ENCODE measurements at places on chromosomes 5 and 9.

DNA sequence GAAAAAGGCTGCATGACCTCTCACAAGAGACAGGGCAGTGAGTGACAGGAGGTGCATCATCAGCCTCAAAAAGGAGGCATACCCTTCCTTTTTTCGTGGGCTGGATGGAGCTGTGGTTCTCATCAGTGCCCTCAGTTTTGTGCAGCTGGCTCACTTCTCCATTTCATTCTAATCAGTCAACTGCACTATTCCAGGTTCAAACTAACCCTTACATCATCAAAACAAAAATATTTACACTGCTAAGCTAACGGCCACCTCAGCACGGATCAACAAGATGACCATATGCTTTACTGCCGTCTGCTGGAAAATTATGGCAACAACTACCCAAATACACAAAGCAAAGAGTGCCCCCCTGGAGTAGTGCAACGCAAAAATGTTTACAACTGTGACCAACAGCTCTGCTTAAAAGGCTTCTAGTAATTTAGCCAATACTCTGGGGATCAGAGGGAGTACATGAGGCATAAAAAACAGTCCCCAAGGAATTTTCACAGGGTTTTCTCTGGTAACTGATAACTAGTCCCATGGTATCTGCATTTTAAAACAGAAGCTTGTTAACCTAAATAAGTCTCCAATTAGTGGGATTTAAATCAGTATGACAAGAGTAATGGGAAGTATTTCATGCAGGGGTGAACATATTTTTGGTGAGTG lies 10.8 kb downstream of the KCNV2 start:
- no peak for DNase-seq

DNA sequence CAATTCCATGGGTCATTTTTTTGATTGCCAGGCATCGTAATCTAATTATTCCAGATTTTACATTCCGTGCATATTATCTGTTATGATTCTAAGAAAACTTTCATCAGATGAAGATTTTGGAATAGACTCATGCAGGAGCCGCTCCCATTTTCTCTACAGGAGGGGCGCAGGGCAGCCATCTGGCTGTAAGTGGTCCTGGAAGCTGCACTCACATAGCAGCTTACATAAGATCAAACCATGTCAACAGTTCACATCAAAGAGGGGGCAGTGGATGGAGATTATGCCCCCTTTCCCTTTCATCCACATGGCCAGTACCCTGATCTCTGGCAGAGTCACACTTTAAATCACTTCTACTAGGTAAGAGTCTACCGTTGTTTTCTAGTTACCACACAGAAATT lies 73.3 kb upstream of the PCA3 start:
- no peak for DNase-seq

GRCh38 chr5:54885636-54886035 lies 99.8 kb downstream of the ESM1 start:
- DNase-seq = no peak

GRCh38 chr9:135716045-135716444 lies 14.1 kb downstream of the KCNT1 start:
- DNase-seq = no peak

GRCh38 chr9:95091601-95092261 lies 225.8 kb downstream of the FANCC start:
- DNase-seq = no peak

- no peak for DNase-seq
Observed at GRCh38 chr5:167720259-167720658, 571.2 kb upstream of the WWC1 start.

DNA sequence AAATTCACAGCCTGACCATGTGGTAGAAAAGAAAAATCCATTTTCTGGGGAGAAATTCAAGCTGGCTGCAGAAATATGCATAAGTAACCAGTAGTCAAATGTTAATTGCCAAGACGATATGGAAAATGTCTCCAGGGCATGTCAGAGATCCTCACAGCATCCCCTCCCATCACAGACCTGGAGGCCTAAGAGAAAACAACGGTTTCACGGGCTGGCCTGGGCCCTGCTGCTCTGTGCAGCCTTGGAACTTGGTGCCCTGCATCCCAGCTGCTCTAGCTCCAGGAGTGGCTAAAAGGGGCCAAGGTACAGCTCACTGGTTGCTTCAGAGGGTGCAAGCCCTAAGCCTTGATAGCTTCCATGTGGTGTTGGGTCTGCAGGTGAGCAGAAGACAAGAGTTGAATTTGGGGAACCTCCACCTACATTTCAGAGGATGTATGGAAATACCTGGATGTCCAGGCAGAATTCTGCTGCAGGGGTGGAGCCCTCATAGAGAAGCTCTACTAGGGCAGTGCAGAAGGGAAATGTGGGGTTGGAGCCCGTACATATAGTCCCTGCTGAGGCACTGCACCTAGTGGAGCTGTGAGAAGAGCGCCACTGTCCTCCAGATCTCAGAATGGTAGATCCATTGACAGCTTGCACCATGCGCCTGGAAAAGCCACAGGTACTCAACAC lies 49.7 kb downstream of the PTBP3 start:
- no peak for DNase-seq

DNA sequence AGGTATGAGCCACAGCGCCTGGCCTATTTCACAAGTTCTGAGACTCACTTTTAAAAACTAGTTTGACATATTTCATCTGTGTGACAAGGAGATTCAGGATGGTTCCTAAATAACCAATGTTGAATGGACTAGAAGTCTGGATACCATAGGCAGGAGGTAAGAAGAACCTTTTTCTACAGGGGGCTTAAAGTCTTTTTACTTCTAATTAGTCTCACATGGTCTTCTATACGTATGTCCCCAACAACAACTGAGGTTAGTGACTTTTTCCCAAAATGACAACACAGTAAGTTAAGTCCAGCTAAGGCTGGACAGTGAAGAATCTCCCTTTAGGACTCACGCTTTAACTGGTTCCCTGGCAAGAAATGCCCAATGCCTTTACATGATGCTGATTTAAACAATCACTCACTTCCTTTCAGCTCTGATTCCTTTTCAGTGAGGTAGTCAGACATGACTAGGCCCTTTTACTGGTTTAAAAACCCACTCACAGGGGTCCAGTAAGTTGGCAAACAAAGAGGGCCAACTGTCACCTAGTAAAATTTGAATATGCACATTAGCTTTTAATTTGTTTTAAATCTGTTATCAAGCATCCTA lies 12.1 kb upstream of the HAUS6 start:
- no peak for DNase-seq

- no peak for DNase-seq
Observed at GRCh38 chr5:34959323-34959722, 30.0 kb downstream of the DNAJC21 start.

DNA sequence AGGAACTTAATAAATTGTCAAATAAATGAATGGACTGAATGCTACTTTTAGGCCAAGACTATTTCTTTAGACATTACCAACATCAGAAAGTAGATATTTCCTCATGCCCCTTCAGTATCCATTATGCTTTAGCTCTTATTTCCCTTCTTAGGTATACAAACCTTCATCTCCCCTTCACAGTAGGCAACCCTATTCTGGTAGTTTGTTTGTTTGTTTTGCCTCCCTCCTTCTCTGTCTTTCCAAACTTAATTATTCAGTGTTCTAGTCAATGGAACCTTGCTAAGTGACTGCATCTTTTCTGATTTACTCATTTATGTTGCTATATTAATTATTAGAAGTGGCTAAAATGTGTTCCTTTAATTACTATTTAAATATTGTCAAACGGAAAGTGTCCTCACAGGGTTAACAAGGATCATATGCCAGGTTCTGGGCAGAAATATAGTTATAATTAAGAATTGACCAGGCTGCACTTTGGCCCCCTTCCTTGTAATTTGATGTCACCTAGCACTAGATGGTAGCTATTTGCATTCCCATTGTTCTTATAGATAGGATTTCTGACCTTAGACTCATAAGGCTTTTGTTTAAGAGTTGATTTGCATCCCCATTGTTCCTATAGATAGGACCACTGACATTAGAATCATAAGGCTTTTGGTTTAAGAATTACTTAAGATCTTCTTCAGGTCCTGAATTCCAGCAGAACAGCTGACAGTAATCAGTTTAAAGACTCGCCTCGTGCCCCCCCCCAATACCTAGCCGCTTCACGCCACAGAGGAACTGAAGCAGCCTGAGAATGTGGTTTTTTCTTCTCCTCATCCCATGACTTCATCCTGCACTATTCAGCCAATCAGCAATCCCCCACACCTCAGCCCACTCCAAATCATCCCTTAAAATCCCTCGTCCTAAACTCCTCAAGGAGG lies 84.4 kb upstream of the NUDT12 start:
- no peak for DNase-seq

DNA sequence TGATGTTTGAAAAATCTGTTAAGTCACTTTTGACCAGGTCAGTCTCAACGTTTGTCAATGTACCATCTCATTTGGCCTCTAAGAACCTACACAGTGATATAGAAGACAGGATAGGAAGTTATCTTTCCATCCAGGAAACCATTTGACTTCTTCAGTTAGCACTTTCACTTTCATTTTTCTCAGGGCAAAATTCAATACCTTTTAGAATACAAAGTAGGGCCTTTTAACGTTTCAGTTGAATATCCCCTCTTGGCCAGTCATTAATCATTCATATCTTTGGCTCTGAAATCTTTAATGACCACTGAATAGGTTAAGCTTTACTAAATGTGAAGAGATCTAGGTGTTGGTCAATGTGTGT lies 101.1 kb upstream of the GNAQ start:
- DNase-seq = no peak

GRCh38 chr5:4205398-4205797 lies 609.8 kb downstream of the IRX1 start:
- DNase-seq = no peak

GRCh38 chr5:166349046-166349445 lies 1942.4 kb upstream of the WWC1 start:
- DNase-seq = no peak

- no peak for DNase-seq
Observed at GRCh38 chr5:122311961-122312590, at the start of gene SNCAIP. Gene SNCAIP, plus strand, starts transcription at chr5:122312237. Its CDS starts 78,898 bp downstream, at chr5:122391135.

GRCh38 chr5:78667461-78668103 lies 19.0 kb upstream of the LHFPL2 start:
- DNase-seq = no peak

- DNase-seq = no peak
Observed at GRCh38 chr5:50653946-50654345, 12.5 kb upstream of the PARP8 start.

- DNase-seq = no peak
Observed at GRCh38 chr9:108443019-108443633, 412.7 kb downstream of the ACTL7B start.

DNA sequence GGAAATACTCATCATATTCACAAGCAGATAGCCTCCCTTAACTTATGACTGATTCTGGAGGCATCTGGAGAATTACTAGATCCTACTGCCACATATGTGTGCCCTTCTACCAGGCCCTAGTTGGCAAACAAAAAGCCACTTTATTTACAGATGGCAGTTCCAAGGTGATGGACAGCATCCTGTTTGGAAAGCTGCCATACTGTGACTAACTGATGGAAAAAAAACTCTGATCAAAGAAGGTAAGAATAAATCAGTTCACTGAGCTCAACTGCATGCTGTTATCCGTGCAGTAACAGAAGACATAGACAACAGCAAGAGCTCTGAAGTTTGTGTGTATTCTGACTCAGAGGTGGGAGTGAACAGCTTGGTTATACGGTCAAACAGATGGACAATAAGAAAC lies 279.8 kb upstream of the POU5F2 start:
- DNase-seq = no peak

- no peak for DNase-seq
Observed at GRCh38 chr5:148401604-148402003, 17.8 kb downstream of the FBXO38 start.

DNA sequence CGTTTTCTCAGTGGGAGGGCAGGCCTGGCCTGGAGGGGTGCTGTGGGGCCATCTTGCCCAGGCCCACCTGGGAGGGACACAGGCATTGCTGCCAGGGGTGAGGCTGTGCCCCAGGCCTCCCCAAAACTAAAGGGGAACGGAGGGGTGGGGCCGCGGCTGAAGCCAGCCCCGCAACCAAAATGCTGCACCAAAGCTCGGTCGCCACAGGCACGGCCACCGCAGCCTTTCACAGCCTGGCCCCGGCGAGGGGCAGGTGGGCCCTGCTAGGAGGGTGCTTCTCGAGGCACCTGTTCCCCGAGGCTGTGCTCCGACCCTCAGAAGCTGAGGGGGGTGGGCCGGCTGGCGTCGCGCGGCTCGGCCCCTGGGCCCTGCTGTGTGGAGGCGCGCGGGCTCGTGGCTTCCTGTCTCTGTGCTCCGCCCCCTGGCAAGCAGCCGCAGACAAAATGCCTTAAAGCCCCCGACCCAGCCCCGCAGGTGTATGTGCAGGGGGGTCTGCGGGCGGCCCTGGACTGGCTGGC lies 57.6 kb downstream of the JAK2 start:
- DNase-seq = no peak

DNA sequence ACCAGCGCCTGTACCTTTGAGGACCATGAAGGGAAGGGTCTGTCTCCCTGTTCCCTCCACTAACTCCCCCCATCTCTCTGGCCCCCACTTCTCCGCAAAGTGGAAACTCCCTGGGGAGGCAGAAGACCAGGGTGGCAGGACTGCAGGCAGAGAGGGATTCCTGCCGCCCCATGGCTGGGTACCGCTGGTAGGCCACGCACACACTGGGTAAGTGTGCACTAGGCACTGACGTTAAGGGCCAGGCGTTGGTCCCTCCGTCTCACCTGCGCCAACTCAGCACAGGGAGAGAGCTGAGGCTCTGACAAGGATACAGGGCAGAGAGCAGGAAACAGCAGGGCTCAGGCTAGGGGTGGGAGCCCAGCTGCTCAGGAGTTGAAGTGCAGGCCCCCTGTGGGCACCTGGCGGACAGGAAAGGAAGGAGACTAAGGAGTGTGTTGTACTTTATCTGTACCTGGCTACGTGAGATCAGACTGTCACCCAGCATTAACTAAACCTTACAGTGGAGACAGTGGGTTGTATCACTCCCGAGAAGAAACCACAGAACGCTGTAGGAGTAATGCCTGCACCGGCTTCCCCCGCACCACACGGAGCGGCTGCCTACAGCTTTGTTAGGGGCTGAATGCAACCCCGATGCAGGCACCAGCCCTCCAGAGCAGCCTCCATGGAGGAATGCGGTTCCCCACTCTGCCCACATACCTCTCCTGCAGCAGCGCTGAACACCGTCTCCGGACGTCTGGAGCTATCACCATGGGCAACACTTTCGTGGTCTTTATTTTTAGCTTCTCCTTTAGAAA lies 34.2 kb upstream of the CLPTM1L start:
- DNase-seq = no peak

- no peak for DNase-seq
Observed at GRCh38 chr9:38042626-38043357, 26.2 kb downstream of the SHB start.

- no peak for DNase-seq
Observed at GRCh38 chr9:89544279-89544661, 46.4 kb upstream of the SEMA4D start.
